Gastrocnemius medialis (tissue), 4 donors: ENCODE measurements at places on chromosomes 5 and 9. TPM values are rescaled to one million over a fixed set of nuclear protein-coding genes. Genes with fewer than 3 reads are reported as not detected.

DNA sequence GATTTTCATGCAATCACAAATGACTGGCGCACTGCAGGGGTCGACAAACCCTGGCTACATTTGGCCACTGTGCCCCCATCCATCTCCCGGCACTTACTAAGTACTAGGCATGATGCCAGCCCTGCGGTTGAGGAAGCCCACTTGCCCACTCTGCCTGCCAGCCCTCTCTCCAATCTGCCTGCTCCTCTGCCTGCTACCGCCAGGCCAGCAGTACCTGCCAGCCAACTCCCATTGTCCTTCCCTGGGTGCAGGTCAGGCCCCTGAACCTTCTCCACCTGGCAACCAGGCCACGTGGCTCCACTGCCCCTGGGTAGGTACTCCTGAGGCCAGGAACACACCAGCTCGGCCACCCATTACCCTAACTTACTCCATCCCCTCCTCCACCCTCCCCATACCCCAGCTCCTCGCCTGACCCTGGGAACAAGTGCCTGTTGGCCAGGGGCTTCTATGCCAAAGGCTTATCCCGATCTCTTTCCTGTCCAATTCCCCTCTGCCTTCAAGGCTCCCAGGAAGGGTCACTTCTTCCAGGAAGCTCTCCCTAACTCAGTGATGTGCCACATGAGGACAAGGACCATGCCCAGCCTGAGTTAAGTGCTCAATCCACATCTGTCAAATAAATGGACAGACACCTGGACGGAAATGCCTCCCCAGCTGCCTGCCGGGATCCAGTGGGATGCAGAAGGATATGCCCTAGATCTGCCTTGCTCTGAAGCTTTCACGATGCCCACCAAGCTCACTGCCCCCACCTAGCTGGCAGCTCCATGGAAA is 6.6 kb downstream of the EEIG1 start:
- DNase-seq = no peak

GRCh38 chr5:180535573-180535972 is 41.4 kb downstream of the CNOT6 start:
- DNase-seq = no peak

GRCh38 chr9:79537838-79538237 is 33.9 kb upstream of the TLE4 start:
- DNase-seq = no peak

DNA sequence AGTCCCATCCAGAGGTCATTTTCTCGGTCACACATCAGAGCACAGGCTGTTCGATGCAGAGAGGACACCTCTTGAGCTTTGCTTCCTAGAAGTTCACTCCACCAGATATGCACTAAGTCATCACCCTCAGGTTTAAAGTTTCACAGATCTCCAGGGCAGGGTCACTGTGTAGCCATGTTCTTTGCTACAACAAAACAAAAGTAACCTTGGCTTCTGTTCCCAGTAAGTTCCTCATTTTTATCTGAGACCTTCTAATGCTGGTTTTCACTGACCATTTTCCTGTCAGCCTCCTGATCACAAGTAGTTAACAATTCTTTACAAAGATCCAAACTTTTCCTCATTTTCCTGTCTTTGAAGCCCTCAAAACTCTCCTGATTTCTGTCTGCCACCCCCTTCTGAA is 97.5 kb upstream of the CTSV start:
- no peak for DNase-seq

- no peak for DNase-seq
Measured at GRCh38 chr9:121354762-121355161, 15.3 kb downstream of the STOM start.

DNA sequence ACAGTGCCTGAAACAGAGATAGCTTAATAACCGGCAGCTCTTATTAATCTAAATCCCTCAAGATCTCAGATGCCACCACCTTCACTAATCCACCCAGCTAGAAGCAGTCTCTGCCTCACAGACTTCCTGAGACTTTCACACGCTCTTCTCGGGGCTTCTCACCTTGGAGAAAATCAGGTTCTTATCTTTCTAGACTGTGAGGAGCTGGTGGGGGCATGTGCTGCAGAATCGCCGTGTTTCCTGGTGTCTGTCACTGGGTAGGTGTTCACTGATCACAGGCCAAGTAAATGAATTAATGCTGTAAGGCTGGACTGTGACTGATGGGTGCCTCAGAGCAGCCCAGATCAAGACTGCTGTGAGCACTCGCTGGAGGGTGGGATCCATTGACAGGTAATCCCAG is 101.7 kb downstream of the PSD2 start:
- no peak for DNase-seq

- no peak for DNase-seq
Measured at GRCh38 chr5:14136228-14136627, 6.9 kb upstream of the TRIO start.

DNA sequence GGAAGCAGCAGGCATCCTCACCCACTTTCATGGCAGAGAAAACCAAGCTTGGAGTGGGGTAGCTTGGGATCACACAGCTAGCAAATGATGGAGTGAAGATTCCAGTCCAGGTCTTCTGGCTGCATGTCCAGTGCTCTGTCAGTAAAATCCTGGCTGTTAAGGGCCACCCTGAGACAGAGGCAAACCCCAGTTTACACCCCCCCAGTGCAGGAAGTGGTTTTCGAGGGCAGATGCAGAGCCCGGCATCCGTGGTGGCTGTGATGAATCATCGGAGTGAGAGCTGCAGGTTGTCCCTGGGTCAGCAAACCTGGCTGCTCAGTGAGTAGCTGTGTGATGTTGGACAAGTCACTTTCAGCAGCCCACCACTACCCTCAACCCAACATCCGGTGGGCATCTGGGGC is 115.4 kb downstream of the RGS3 start:
- DNase-seq = no peak

- DNase-seq = no peak
Measured at GRCh38 chr9:118652912-118653311, 716.3 kb downstream of the BRINP1 start.

GRCh38 chr5:170420806-170421412 is 31.7 kb upstream of the KCNMB1 start:
- peak; percentile 32 for DNase-seq

DNA sequence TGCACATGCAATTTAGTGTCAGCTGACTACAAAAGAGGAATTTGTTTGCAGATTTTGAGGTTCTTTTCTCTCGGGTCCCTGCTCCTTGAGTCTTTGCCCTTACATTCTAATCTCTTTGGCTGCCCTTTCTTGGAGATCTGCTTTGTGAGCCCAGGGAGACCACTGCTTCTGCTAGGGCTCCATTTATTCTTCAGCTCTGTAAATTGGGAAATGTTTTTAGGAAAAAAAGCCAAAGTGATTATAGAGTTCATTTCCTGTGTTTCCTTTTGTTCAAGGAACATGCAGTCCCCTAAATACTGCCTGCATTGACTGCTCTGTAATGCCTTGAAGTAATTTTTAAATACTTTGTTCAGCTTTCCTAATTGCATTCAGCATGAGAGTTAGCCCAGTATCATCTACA is 197.4 kb downstream of the CSNK1G3 start:
- DNase-seq = no peak

GRCh38 chr5:174315471-174315870 is 270.0 kb downstream of the NSG2 start:
- no peak for DNase-seq

- DNase-seq = no peak
Measured at GRCh38 chr5:31815376-31815775, 176.4 kb downstream of the PDZD2 start.

DNA sequence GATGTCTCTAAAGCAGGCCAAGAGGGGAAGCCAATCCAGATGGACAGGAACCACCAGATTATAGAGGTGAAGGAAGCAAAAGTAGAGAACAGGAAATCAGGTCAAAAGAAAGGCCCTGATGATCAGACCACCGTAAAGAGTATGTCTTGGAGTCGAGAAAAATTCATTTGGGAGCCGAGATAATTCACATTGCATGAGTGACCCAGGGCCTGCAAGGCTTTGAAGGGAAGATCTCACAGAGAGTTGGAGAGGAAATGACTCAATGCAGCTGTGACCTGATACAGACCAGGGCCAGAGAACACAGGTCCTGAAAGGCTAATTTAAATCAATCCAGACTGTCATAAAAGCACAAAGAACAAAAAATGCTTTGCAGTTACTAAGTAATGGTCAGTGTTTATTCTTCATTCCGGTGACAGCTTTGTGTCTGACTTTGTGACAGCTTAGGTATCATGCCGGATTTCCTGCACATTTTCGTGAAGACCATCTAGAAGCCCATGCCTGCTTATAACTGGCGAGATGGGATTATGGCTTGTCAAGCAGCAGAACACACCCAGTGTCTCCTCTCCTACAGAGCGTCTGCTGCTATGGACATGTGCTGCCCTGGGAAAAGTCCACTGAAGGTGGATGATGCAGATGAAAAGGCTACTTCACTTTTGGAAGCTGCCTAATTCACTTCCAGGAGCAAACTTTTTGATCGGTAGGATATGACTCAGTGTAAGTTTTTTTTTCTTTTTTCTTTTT is 5.8 kb upstream of the ACTBL2 start:
- no peak for DNase-seq

DNA sequence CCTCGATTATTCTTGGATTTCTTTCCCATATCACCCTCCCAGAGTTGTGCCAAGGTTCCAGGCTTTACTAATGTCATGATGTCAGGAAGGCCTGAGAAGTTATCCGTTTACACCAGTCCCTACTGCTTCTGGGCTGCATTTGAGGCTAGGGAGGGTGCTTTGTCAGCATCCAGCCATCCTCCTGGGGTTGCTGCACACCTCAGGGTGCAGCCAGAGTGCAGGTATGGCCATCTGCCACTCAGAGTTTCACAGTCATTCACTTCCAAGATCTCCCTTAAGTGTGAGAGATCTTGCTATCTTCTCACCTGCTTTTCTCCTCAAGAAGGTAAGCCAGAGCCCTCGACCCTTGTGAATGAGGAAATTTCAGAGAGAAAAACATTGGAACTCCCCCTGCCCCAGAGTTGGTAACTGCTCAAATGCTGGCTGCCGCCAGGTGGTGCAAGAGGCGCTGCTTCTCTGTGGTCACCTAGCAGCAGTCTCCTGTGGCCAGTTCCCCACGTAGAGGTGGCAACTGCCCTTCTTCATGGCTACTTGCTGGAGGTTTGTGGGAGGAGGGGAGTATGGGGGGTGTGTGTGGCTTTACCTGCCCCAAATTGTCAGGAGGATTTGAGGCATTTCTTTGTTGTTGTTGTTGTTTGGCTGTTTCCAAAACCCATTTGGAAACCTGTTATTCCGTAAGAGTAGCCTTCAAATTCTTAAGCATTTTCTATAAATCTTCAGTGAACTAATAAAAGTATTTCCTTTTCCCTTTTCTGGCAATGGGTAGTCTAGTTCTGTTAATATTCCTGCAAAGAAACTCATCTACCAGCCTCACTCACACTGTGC is 259.6 kb upstream of the DMRT1 start:
- no peak for DNase-seq

GRCh38 chr5:115859378-115859777 is 17.6 kb downstream of the AP3S1 start:
- DNase-seq = no peak

DNA sequence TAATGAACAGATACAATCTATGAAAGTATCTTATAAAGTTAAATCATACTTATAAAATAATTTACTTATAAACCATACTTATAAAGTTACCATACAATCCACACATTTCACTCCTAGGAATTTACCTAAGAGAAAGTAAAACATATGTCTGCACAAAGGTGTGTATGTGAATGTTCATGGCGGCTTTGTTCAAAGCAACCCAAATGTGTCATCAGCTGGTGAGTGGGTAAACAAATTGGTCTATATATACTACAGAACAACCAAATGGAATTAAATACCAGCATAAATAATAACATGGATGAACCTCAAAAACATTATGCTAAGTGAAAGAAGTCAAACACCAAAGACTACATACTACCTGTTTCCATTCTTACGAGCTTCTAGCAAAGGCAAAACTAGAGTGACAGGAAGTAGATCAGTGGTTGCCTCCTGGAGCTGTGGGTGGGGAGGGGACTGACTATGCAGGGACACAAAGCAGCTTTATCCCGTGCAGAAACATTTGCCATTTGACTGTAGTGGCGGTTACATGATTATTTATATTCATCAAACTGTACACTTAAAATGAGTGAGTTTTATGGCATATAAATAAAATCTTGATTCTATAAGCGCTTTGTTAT is 10.6 kb downstream of the TRAF1 start:
- no peak for DNase-seq

DNA sequence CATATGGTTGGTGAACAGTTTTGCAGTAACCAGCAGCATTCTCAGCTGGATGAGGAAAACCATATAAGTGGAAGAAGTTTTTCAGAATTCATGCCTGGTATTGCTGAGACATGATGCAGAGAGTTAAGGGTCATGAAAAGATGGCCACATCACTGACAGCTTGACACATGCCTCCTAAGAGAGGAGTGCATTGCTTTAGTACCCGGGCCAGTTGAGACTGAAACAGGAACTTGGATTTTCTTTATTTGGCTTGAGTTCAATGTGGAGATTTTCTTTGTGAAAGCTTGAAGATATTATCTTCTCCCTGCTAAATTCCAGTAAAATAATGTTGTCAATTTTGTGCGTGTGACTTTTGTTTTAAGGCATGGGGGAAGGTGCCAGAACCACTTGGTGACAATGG is 35.8 kb downstream of the HACD4 start:
- no peak for DNase-seq

GRCh38 chr5:58275516-58275915 is 184.4 kb downstream of the PLK2 start:
- no peak for DNase-seq

DNA sequence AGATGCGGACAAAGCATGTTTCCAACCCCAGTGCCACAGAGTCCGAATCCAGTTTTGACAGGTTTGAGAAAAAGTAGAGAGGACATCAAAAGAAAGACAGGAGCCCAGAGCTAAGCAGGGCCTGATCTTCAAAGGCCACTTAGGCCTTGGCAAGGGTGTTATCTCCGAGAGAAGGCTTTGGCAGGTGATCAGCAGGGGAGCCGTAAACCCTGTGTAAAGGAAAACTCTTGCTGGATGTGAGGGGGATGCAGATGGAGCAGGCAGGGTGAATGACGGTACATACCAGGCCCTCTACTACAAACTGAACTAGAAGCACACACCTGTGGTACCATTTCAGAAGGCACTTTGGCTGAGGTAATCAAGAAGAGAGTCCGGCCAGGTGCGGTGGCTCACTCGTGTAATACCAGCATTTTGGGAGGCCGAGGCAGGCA is 1.4 kb upstream of the HNRNPH1 start:
- no peak for DNase-seq

ENTPD2 gene
- not detected for total RNA-seq

THBS4 gene
- total RNA-seq = 27.2 TPM

GNAQ gene
- 19.8 TPM for total RNA-seq

TMC1 gene
- total RNA-seq = not detected

PCDHB14 gene
- total RNA-seq = 1.9 TPM

FAM200C gene
- 1.00 TPM for total RNA-seq

MAMDC4 gene
- total RNA-seq = 1.2 TPM

FOXI1 gene
- not detected for total RNA-seq

KLF4 gene
- total RNA-seq = 62.6 TPM

SLC6A7 gene
- total RNA-seq = not detected

FRMD3 gene
- 62.3 TPM for total RNA-seq

PCDHB12 gene
- total RNA-seq = 1.1 TPM

TRAF1 gene
- 0.42 TPM for total RNA-seq

FYB1 gene
- 3.9 TPM for total RNA-seq

BTNL3 gene
- 0.17 TPM for total RNA-seq

GLRA1 gene
- not detected for total RNA-seq
